CD4-positive, alpha-beta T cell treated with Interleukin-21 for 1 hour (primary cell): ENCODE measurements at places on chromosomes 13 and 19.

DNA sequence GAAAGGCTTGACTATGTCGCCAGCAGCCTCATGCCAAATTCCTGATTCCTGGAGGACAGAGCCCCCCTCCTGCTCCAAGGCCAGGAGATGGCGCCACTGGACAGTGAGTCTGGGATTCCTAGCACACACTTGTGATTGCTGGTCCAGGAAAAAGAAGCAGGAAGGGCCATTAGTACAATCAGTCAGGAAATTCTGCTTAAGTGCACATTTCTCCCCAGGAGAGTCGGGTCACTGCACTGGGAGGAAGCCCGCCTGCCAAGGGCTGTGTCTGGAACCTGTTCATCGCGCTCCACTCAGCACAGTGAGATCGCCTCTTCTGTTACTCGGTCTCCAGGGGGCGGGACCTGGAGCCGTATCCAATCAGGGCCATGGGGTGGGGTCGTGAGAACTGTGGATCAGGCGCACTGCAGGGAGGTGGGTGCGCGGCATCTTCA, 65.1 kb downstream of the ZNF823 start:
- no peak for DNase-seq

GRCh38 chr19:48696353-48697010, 711 bp downstream of the FUT2 start:
- DNase-seq = no peak

DNA sequence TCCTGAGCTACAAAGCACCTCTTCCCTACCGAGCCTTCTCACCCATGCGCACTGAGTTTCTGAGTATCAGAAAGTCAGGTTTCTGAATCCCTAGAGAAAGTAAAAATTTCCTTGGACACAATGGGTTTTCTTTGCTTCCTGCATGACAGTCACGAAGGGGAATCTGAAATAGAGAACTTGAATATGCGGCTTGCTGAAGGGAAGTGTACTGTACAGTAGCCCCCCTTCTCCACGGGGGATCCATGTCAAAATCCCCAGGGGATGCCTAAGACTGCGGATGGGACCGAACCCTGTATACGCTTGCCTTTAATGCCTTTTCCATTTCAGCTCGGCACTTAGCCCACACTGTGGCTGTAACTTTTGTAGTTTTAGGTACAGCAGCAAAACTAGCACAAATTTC, 107.9 kb downstream of the GGACT start:
- no peak for DNase-seq

DNA sequence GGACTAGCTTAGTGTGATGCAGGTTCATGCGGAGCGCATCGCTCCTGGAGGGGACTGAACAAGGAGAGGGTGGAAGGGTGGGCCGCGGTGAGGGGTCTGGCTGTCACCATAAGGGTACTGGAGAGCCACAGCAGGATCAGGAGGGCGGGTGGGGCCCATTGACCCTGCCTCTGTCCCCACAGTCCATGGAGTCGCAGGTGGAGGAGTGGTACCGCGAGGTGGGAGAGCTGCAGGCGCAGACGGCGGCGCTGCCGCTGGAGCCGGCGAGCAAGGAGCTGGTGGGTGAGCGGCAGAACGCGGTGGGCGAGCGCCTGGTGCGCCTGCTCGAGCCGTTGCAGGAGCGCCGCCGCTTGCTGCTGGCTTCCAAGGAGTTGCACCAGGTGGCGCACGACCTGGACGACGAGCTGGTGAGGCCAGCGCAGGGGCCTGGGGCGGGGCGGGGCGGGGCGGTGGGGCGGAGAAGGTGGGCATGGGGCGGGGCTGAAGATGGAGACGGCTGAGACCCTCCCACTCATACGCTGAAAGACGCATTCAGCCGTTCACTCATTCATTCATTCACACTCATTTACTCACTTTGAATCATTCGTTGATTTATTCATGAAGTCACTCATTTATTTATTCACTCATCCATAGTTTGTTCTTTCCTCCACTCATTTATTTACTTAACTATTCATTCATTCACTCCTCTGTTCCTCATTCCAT, 27.5 kb upstream of the SHKBP1 start:
- DNase-seq = peak; percentile 75

DNA sequence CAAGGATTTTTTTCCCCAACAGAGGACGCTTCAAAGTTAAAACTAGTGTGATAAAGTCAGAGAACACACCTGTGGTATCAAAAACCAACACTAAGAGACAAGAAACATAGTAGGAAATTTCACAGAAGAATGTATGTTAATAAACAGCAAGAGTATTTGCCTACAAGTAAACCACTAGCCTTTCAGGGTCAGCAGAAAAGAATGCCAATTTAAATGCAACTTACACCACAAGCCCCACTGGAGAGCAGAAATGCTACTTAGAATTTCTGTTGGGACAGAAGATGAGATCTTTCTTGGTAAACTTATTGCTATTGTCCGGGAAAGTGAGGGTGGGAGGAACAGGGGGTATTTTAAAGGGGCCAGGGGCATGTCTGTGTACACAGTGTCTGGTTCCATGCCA, 68.6 kb downstream of the STK24 start:
- no peak for DNase-seq

DNA sequence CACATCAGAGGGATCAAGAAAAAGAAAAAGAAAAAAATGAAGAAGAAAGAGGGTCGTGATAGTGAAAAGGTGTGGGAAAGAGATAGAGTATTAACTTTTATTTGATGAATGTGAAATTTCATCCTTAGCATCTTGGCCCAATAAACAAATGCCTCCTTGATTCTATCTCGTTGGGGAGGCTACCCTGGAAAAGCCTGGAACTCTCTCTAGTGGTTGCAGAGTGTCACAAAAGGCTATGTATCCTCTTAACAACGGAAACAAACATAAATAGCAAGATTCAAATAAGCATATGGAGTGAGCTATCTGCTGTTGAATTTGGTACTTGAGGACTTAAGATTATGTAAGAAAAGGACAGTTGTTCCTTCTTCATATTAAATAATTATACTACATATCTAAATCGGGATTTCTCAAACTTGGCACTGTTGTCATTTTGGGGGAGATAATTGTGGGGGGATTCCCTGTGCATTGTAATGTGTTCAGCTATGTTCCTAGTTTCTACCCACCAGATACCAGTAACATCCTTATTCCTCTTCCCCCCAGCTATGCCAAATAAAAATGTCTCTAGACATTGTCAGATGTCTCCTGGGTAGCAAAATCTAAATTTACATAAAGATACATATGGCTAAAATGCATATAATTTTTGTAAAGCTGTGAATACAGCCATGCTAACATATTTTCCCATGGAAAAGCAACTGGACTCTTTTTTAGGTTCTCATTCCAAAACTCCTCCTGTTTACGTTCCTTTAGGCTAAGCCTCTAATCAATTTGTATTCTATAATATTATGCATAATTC, 557.2 kb downstream of the DCT start:
- DNase-seq = no peak
